ENCODE measurements at places on chromosomes 6 and 20.

DNA sequence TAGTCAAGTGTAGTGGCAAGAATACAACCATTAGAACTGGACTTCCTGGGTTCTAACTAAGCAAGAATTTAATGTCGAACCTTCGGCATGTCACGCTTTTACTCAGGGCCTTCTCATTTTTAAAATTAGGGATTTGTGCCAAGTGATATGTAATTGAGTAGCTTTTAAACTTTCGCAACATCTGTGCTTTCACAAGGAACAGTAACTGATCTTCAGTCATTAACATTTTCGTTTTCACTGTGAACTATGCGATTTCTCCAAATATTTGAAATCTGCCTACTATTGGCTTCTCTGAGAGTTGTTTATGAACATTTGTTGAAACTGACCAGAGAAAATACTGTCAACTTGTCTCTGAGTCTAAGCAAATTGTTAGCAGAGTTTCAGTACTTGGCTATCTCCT, 27.6 kb downstream of the GRM1 start:
- DNase-seq = no peak

DNA sequence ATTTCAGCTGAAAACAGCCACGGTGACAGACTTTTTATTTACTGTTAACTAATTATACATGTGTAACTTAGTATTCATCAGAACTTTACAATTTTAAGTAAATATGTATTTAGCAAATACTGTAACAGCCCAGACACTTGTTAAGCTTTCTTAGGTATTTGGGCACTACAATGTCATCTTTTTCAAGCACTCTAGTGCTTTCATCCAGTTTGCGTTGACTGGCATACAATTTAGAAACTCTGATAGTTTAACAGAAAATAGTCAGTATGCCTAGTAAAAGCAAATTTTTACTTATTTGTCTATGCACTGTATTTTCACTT, 10.6 kb downstream of the RBM39 start:
- DNase-seq = no peak

DNA sequence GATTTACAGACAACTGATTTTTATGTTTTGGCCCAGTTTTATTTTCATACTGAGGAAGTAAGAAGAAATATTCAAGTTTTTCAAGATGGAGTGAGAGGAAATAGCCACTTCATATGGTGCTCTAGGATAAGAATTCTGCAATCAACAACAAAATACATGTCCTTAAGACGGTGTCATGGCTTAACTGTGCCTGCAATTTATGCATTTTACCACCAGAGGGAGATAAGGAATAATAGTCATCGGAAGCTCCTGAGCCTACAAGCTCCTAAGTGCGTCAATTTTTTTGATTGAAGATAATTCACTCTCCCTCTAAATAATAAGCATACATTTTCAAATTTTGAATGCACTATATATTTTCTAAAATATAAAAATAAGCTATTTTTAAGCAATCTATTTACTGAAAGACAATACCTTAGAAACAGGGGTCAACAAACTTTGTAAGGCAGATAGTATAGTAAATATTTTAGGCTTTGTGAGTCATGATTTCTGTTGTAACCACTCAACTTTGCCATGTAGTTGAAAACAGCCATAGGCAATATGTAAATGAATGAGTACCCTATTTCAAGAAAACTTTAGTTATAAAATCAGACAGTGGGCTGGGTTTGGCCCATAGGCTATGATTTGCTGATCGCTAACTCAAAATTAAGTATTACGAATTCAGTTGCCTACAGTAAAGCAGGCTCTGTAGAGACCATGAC, 230.9 kb upstream of the DTNBP1 start:
- DNase-seq = no peak

GRCh38 chr6:149249370-149250357, 67.8 kb upstream of the TAB2 start:
- no peak for DNase-seq

GRCh38 chr6:40535110-40535818, 51.9 kb downstream of the LRFN2 start:
- DNase-seq = no peak

DNA sequence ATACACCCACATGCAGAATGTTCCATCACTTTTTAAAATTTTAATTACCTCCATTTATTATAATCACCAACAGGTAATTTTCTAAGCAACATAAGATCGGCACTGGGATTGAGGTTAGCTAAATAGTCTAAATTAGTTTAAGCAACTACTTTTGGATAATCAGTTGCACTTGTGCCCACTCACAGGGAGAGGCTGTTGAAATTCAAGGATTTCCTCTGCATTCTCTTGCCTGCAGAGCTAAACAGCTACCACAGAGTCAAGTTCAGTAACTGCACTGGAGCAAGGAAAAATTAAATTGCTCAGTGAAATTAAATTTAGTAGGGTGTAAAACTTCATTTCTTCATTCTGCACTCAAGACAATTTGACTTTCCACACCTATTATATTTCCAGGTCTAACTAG, 120.7 kb upstream of the CCDC28A start:
- no peak for DNase-seq

DNA sequence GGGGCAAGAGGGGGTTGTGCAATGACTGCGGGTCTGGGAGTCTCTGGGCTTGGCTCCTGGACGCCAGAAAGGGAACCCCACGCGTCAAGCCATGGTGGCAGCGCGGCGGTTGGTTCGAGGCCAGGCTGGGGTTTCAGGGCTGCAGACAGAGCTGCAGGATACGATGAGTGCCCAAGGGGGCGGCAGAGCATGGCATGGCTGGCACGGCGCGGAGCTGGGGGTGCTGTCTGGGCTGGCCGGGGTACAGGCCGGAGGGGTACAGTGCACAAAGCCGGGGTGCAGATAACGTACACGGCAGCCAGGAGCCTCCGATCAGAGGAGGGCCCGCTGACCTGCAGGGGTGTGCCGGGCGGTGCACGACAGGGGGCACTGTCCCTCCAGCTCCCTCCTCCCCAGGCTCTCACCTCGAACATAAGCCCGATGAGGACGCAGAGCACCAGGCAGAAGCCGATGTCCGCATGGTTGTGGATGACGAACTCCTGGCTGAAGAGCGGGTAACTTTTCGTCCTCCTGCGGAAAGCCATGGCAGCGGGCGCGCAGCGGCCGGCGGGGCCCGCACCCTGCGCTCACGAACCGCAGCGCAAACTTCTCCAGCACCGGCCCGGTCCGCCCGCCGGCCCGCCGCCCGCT, 353 bp downstream of the TRAM2 start:
- DNase-seq = peak; percentile 74

DNA sequence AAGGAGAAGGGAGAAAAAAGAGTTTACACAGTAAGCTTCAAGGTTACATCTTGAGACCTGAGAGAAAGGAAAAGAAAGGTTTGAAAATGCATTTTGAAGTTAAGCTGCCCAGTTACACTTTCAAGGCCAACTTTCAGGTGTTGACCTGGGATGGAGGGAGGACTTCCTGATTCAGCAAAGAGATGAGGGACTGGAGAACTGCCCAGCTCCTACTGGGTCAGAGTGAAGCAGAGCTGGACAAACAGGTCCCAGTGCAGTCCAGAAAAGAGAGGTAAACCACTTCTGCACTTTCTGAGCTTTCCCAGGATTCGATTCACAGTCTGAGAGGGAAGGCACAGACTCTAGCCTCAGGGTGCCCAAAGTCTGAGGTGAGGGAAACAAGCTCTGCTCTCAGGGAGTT, 6.0 kb upstream of the TJAP1 start:
- no peak for DNase-seq
